ENCODE measurements at places on chromosomes 7 and 10. TPM values are rescaled to one million over a fixed set of nuclear protein-coding genes. Genes with fewer than 3 reads are reported as not detected.

GRCh38 chr7:105046414-105046813, 32.4 kb downstream of the KMT2E start:
- no peak for DNase-seq
- H3K27ac ChIP-seq: peak overlapping the region; percentile 1
- peaks cover 66% of the 10 kb centered on the region for H3K4me1 ChIP-seq
- H3K27me3 ChIP-seq: no peaks in the 10 kb centered on the region

- no peaks in the 10 kb centered on the region for H3K36me3 ChIP-seq
- DNase-seq: peak; percentile 57
- no peaks in the 10 kb centered on the region for H3K27me3 ChIP-seq
These were observed 750 bp downstream of the ZNF398 start for GRCh38 chr7:149147752-149148653.

DNA sequence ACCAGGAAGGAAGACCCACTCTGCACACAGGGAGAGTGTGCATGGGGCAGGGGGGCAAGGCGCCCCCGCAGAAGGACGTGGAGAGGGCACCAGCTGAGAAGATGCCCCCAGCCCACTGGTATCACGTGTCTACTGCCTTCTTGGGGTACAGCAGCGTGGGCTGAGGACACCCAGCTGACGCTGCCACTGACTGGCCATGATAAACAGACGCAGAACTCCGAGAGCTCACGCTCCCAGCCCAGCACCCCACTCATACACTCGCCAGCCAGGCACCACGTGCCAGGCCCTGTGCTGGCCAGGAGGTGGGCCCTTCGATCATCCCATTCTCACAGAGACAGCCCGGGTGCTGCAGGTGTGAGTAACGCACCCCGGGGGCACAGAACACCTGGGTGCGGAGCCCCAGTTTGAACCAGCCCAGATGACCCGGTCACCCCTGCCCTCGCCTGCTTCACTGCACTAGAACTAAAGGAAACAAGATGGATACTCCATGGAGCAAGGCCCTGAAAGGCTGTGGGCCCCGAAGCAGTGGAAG, 199.8 kb downstream of the MAD1L1 start:
- no peak overlapping the region for H3K4me3 ChIP-seq
- peak; percentile 13 for DNase-seq
- H3K27ac ChIP-seq: no peak overlapping the region
- no peaks in the 10 kb centered on the region for H3K27me3 ChIP-seq
- H3K36me3 ChIP-seq: peaks cover 4% of the 10 kb centered on the region
- peaks cover 27% of the 10 kb centered on the region for H3K4me1 ChIP-seq

DNA sequence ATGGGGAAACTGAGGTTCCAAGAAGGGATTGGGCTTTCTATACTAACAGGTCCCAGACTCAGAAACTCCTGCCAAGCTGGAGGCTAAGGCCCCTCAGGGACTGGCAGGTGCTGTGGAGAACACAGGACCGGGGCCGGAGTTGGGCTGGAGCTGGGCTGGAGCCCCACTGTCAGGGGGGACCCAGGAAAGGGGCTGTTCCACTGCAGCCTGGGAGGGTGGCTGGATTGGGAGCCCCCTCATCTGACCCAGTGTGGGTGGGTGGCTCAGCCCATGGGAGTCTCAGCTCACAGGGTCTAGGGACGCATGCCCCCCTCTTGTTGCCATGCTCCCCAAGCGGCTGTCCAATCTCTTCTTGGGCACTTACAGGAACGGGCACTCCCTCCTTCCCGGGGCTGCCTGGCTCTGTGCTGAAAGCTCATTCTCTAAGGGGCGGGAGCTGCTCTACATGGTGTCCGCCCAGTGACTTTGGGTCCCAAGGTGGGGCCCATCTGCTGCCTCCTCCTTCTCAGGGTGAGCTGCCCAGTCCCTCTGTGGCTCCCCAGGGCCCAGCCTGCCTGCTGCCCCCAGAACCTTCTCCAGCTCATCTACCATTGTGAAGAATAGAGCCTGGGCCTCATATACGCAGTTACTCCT, 126.5 kb downstream of the MYL10 start:
- H3K36me3 ChIP-seq: no peaks in the 10 kb centered on the region
- H3K4me1 ChIP-seq: no peaks in the 10 kb centered on the region
- no peak overlapping the region for H3K27ac ChIP-seq
- H3K4me3 ChIP-seq: no peak overlapping the region
- peaks cover 23% of the 10 kb centered on the region for H3K27me3 ChIP-seq
- DNase-seq: no peak

- H3K4me3 ChIP-seq: no peak overlapping the region
- H3K36me3 ChIP-seq: peaks cover 23% of the 10 kb centered on the region
- no peak overlapping the region for H3K27ac ChIP-seq
- H3K4me1 ChIP-seq: no peaks in the 10 kb centered on the region
These were observed 13.9 kb upstream of the PPP3CB start for GRCh38 chr10:73509695-73510094.

DNA sequence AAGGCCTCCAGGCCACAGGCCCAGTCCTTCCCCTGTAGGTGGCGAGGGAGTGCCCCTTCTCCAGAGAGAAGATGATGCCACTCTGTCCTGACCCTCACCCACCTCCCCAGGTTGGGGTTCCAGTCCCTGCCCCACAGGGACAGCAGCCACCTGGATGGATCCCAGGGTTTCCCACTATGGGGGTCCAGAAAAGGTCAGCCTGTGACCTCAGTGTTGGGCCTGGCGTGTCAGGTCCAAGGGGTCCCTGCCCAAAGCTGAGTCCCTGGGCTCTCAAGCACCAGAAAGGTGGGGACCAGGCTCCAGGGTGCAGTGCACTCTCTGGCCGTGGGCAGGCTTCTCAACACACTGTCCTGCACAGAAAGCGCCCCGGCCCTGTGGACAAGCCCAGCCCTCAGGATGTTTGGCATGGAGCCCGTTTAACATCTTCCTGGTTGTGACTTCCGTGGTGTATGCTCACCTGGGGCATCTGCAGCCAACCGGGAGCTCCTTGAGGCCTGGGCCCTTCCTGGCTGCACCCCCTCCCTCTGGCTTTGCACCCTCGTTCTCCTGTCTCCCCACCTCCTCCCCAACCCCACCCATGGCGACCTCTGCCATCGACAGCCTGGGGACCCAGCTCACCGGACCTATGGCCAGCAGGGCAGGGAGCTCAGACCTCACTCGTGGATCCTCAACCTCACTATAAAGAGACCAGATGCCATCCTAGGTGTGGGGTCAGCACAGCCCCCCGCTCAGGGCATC, 58.3 kb upstream of the PPP2R2D start:
- no peaks in the 10 kb centered on the region for H3K4me1 ChIP-seq
- no peaks in the 10 kb centered on the region for H3K36me3 ChIP-seq
- no peak overlapping the region for H3K27ac ChIP-seq
- DNase-seq: no peak
- H3K4me3 ChIP-seq: no peak overlapping the region

DNA sequence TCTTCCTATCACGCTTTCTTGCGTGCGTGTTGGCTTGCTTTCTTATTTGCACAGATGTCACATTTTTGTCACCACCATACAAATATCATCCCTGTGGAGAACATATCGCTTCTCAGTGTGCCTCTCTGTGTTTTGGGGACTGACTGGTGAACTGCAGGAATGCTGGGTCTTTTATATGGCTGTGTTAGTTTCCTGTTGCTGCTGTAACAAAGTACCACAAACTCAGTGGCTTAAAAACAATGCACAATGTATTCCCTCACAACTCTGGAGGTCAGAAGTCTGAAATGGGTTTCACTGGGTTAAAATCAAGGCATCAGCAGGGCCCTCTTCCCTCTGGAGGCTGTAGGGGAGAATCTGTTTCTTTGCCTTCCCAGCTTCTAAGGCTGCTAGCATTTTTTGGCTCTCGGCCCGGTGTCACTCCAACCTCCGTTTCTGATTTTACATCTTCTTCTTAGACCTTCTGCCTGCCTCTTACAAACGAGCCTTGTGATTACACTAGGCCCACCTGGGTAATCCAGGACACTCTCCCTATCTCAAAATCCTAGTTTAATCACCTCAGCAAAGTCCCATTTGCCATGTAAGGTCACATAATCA, 82.0 kb downstream of the LRMDA start:
- no peak overlapping the region for H3K27ac ChIP-seq
- H3K36me3 ChIP-seq: no peaks in the 10 kb centered on the region
- DNase-seq: no peak
- peaks cover 3% of the 10 kb centered on the region for H3K4me1 ChIP-seq
- H3K27me3 ChIP-seq: no peaks in the 10 kb centered on the region
- H3K4me3 ChIP-seq: no peak overlapping the region

Gene ZNF425
- total RNA-seq: 0.58 TPM

Gene IKZF1
- total RNA-seq: 2.1 TPM

Gene GHRHR
- total RNA-seq: not detected

Gene UBTD1
- 17.1 TPM for total RNA-seq

Gene SFMBT2
- 11.0 TPM for total RNA-seq

All from left ventricle myocardium inferior (tissue), 1 donor.